Central memory CD8-positive, alpha-beta T cell (primary cell): ENCODE measurements at places on chromosomes 6 and 20.

DNA sequence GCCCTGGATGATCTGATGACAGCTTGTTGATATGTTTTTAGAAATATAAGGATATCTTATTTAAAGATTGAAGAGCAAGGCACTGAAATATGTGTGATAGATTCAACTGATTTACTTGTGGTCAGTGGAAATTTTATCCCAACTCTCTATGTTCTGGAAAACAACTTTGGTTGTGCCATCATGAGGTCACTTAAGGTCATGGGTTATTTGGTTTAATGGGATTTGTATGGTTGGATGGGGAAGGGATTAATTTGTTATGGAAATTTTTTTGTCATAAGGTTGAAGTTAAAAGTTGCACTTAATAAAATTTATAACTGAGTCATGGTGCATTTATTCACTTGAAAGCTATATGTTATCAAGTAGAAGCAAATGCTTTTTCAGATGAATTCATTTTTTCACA lies 214.3 kb upstream of the LAMP5 start:
- DNase-seq = no peak

DNA sequence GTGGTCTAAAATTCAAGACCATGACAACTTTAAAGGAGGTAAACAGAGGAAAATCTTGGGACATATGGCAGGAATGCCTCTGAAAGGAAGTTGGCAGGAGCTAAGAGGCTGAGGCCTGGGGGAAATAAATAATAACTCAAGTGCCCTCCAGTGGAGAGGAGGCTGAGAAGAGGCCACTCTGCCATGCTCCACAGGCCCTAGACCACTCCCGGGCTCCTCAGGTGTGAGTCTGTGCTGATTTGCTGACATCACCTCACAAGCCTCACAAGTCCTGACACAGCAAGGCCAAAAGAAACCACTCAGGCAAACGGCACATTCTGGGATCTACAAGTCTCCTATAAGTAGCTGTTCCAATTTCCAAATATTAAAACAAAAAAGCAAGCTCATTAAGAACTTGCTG lies 91.0 kb upstream of the RIPOR2 start:
- no peak for DNase-seq

GRCh38 chr6:139754898-139755775 lies 380.7 kb upstream of the CITED2 start:
- DNase-seq = no peak

DNA sequence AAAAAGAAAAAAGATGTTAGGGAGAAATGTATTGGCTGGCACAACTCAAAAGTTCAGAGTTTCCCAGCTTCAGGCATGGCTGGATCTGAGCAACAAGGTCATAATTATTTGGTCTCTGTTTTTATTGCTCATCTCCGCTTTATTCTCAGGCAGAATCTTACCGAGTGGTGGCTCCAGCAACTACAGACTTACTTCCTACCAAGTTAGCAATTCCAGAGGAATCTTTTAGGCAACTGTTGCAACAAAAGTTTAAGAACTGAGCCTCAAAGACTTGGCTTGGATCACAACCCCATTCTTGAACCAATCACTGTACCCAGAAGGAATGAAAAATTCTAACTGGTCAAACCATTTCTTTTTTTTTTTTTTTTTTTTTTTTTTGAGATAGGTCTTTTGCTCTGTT lies 35.5 kb upstream of the NCOA3 start:
- no peak for DNase-seq

DNA sequence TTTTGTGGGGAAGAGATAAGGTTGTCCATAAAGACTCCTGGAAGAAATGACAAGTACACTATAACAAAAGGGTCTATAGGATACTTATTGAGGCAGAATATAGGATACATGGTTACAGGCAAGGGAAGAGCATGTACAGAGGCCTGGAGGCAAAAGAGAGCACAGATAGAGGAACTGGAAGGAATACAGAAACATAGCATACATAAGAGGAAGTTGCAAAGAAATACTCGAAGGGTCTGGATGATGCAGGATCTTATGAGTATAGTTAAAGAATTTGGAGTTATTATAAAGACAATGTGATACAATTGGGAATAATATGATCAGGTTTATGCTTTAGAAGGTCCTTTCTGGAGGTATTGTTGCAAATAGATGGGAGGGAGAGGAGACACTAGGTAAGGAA lies 592.7 kb upstream of the POU3F2 start:
- no peak for DNase-seq

- no peak for DNase-seq
These were observed 14.6 kb upstream of the ARID1B start for GRCh38 chr6:156762547-156762946.

GRCh38 chr6:117496383-117496990 lies 14.0 kb downstream of the DCBLD1 start:
- DNase-seq = no peak

DNA sequence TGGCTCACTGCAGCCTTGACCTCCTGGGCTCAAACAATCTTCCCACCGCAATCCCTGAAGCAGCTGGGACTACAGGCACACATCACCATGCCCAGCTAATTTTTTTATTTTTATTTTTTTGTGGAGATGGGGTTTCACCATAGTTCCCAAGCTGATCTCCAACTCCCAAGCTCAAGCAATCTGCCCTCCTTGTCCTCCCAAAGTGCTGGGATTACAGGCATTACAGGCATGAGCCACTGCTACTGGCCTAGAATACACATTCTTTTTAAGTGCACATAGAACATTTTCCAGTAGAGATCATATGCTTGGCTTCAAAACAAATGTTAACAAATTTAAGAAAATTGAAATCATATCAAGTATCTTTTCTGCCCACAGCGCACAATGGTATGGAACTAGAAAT lies 176.8 kb upstream of the MARCKS start:
- no peak for DNase-seq

DNA sequence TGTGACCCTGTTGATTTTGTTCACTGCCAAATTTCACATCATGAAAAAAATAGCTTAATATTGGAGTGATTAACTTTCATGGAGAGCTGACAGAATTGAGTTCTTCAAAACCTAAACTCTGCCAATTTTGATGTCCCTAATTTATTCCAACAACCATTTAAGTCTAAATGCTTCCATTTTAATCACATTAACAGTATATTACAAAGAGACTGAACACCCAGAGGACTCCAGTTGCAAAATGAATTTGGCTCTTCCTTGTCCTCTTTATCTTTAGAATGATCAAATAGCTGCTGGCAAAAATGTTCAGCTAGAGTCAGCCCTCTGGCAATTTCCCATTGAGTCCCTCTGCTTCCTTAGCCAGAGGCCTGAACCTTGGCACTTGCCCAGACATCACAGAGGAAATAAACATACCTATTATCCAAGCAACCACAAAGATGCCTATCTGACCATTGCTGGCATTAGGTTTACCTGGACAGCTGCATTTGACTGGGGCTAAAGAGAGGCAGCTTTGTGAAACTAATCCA lies 299.0 kb upstream of the STXBP5 start:
- no peak for DNase-seq

GRCh38 chr20:40868551-40869217 lies 159.9 kb upstream of the TOP1 start:
- DNase-seq = no peak

- no peak for DNase-seq
These were observed 1.1 kb upstream of the OPN5 start for GRCh38 chr6:47780510-47781356.

DNA sequence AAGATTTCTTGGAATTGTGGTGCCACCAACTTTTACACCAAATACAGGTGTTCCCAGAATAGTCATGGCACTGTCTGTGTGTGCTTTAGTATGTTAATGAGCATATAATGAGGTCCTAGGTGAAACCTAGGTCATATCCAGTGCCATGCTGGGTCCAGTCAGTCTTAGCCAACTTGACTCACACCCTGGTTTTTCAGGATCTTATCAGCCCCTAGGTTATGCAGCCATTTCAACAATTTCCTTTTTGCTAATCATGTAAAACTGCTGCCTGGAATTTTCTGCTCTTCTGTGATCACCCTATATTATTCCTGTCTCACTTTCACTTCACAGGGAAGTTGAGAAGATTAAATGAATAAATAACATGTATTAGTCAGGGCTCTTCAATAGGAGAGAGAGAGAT lies 23.7 kb downstream of the SDHAF4 start:
- no peak for DNase-seq

- no peak for DNase-seq
These were observed 36.1 kb downstream of the ELOVL2 start for GRCh38 chr6:11007715-11008608.

DNA sequence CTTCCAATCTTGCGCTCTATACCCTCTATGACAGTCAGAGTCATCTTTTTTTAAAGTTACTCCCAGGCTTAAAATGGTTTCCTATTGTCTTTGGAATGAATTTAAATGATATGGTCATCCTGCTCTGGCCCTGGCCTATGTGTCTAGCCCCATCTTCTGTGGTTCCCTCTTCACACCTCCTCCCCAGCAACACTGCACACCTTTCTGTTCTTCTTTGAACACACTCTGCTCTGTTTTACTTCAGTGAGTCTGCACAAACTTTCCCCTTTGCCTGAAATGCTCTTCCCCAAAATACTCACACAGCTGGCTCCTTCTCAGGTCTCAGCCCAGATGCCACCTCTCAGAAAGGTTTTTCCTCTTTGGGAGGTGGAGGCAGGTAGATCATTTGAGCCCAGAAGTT lies 132.7 kb downstream of the FYN start:
- DNase-seq = no peak

- no peak for DNase-seq
These were observed 24.6 kb downstream of the COL11A2 start for GRCh38 chr6:33167374-33168283.

- DNase-seq = no peak
These were observed 93.6 kb upstream of the AGPAT4 start for GRCh38 chr6:161367472-161367871.

GRCh38 chr6:40344566-40345167 lies 242.5 kb downstream of the LRFN2 start:
- no peak for DNase-seq

GRCh38 chr6:53483423-53484353 lies 61.2 kb downstream of the GCLC start:
- no peak for DNase-seq

- no peak for DNase-seq
These were observed 1.5 kb downstream of the MAFB start for GRCh38 chr20:40687384-40688128.
